GM23248 (cell line): ENCODE measurements at places on chromosomes 2 and 18. TPM values are rescaled to one million over a fixed set of nuclear protein-coding genes. Genes with fewer than 3 reads are reported as not detected.

GRCh38 chr2:102540882-102541281 is 67.9 kb downstream of the SLC9A4 start:
- no peak for DNase-seq

The SGO2 gene
- 6.2 and 6.3 TPM in 2 replicates for total RNA-seq

GRCh38 chr18:9974279-9974915 is 60.6 kb downstream of the VAPA start:
- no peak for DNase-seq

DNA sequence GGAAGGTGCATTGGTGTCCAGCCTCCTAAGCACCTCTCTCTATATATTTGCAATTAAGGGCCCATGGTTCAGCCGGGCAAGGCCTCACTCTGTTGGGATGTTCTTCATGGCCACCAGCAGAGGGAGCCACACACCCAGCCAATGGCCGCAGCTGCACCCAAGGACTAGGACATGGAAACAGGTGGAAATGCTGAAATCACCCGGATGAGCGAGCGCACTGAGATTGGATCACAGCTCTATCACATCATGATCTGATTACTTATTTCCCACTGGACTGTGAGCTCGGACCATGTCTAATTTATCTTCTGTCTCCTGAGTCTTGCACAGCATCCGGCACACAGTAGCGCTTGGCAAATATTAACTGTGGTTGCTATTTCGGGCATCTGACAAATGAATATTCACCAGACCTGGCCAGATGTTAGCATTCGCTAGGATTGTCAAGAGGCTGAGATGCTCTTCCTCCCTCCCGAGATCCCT is 31.2 kb downstream of the KIF3C start:
- peak; percentile 85 for DNase-seq

The SLC19A3 gene
- 0.65 and 0.89 TPM in 2 replicates for total RNA-seq

The LYPD1 gene
- total RNA-seq: 0.11 TPM in 1 of 2 replicates, not detected in the other

The STK39 gene
- 10.5 and 14.6 TPM in 2 replicates for total RNA-seq

- DNase-seq: no peak
These were observed 211.4 kb downstream of the KLHL29 start for GRCh38 chr2:23596316-23596885.

The GTF2A1L gene
- 0.13 and 0.76 TPM in 2 replicates for total RNA-seq
